ENCODE measurements at places on chromosomes 7 and 10. TPM values are rescaled to one million over a fixed set of nuclear protein-coding genes. Genes with fewer than 3 reads are reported as not detected.

CUZD1 gene
- 1.3 TPM for total RNA-seq

AKR1C4 gene
- not detected for total RNA-seq

MICU1 gene
- 48.4 TPM for total RNA-seq

DIP2C gene
- 0.09 TPM for total RNA-seq

AKR1D1 gene
- total RNA-seq: not detected

GRCh38 chr10:78471723-78472550 is 438.3 kb downstream of the RPS24 start:
- H3K4me3 ChIP-seq: no peak overlapping the region
- peaks cover 46% of the 10 kb centered on the region for H3K27me3 ChIP-seq
- H3K4me1 ChIP-seq: no peaks in the 10 kb centered on the region
- H3K27ac ChIP-seq: no peak overlapping the region
- no peak for DNase-seq

DNA sequence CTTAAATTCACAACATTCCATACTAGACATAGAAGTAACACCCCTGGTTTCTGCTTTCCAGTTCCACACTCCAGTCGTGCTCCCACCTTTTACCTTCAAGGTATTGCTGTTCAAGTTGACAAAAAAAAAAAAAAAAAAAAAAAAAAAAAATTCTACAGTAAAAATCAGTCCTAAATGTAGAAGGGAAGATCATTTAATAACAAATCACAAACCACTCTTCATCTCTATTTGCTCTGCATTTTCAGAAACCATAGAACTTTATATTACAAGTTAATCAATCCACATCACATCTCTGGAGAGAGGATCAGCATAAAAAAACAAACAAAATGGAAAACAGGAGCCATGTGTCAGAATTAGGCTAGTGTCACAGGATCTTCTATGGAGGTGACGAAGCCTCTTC is 206.3 kb upstream of the KLF14 start:
- no peak overlapping the region for H3K27ac ChIP-seq
- peak overlapping the region; percentile 45 for H3K4me3 ChIP-seq
- no peaks in the 10 kb centered on the region for H3K27me3 ChIP-seq
- no peaks in the 10 kb centered on the region for H3K36me3 ChIP-seq

- H3K4me3 ChIP-seq: no peak overlapping the region
- H3K4me1 ChIP-seq: no peaks in the 10 kb centered on the region
- no peaks in the 10 kb centered on the region for H3K36me3 ChIP-seq
- DNase-seq: no peak
These were observed 323.4 kb upstream of the GRM3 start for GRCh38 chr7:86320341-86320740.

- DNase-seq: no peak
- H3K36me3 ChIP-seq: no peaks in the 10 kb centered on the region
- no peak overlapping the region for H3K4me3 ChIP-seq
- peaks cover 6% of the 10 kb centered on the region for H3K4me1 ChIP-seq
- no peak overlapping the region for H3K27ac ChIP-seq
- peaks cover 49% of the 10 kb centered on the region for H3K27me3 ChIP-seq
These were observed 155.0 kb downstream of the PTPRN2 start for GRCh38 chr7:158432369-158433341.

DNA sequence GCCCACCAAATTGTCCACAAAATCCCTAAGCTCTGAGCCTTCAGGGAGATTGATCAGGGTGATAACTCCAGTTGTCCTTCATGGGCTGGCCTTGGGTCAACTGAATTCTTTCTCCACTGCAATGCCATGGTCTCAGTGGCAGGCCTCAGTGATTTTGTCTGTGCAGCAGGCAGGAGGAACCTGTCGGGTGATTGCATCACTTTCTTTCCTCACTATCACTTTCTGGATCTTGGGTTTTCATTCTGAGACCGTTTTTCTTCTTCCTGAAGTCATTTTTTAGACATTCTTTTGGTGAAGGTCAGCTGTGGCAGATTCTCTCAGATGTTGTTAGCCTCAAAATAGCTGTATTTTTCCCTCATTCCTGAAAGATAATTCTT is 28.8 kb upstream of the LCOR start:
- H3K4me1 ChIP-seq: no peaks in the 10 kb centered on the region
- DNase-seq: no peak
- H3K36me3 ChIP-seq: no peaks in the 10 kb centered on the region
- H3K4me3 ChIP-seq: no peak overlapping the region
- no peaks in the 10 kb centered on the region for H3K27me3 ChIP-seq
- H3K27ac ChIP-seq: no peak overlapping the region

DNA sequence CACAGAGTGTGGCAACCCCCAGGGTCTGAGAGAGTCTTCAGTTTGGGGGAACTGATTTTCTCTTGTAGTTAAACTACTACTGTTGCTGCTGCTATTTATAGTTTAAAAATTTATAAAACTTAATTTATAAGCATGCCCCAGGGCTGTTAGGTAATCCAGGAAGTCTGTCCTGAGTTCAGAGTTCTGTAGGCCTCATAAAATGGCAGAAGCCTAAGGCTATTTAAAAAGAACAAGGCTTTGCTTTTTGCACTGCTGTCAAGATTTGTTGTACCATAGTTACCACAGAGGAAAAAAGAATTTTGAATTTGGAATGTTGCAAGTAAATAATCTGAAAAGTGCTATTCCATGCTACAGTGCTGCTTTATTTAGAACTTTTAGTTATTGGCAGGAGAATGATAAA is 66.1 kb downstream of the AGK start:
- peaks cover 39% of the 10 kb centered on the region for H3K36me3 ChIP-seq
- no peak overlapping the region for H3K27ac ChIP-seq
- no peak for DNase-seq
- H3K27me3 ChIP-seq: no peaks in the 10 kb centered on the region
- H3K4me3 ChIP-seq: no peak overlapping the region
- H3K4me1 ChIP-seq: no peaks in the 10 kb centered on the region
